ENCODE measurements at places on chromosomes 16 and 17.

- no peak for DNase-seq
Measured at GRCh38 chr16:87784812-87785211, 19.0 kb upstream of the KLHDC4 start.

- DNase-seq: no peak
Measured at GRCh38 chr17:81888105-81888987, 3.0 kb downstream of the ALYREF start.

DNA sequence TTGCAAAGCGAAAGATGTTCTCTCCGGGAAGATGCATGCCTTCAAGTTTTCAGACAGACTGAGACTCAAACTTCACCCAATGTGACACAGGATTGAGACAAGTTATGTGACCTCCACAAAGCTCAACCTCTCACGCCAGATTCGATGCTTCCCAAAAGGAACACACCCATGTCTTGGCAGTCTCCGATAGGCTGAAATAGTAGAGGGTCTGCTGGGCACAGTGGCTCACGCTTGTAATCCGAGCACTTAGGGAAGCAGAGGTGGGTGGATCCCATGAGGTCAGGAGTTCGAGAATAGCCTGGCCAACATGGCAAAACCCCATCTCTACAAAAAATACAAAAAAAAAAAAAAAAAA is 22.1 kb downstream of the ZFHX3 start:
- no peak for DNase-seq

- no peak for DNase-seq
Measured at GRCh38 chr16:59060207-59060606, 326.1 kb upstream of the GOT2 start.

- no peak for DNase-seq
Measured at GRCh38 chr16:54677308-54677950, 253.2 kb upstream of the IRX5 start.

DNA sequence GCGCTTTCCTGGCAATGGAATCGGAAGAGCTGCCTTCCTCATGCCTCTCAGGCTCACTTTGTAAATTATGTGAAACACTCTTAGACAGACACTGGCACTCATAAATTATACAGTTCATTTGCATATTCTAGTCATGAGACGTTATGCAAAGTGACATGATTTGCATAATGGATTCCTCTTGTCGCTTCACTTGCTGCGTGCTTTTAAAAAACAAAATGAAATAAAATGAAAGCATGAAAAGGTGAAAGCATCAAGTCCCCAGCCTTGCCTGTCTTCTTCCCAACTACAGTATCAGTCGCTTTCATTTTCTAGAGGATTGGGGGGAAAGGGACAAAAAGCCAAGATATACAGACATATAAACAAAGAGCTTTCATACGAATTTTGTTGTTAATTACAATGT is 252.8 kb upstream of the PMFBP1 start:
- DNase-seq: peak; percentile 78

GRCh38 chr17:7403043-7403726 is 712 bp downstream of the TMEM256 start:
- DNase-seq: no peak

- DNase-seq: no peak
Measured at GRCh38 chr17:19659366-19660177, 11.0 kb downstream of the ALDH3A2 start.

GRCh38 chr16:77308163-77308561 is 109.0 kb downstream of the SYCE1L start:
- DNase-seq: no peak

DNA sequence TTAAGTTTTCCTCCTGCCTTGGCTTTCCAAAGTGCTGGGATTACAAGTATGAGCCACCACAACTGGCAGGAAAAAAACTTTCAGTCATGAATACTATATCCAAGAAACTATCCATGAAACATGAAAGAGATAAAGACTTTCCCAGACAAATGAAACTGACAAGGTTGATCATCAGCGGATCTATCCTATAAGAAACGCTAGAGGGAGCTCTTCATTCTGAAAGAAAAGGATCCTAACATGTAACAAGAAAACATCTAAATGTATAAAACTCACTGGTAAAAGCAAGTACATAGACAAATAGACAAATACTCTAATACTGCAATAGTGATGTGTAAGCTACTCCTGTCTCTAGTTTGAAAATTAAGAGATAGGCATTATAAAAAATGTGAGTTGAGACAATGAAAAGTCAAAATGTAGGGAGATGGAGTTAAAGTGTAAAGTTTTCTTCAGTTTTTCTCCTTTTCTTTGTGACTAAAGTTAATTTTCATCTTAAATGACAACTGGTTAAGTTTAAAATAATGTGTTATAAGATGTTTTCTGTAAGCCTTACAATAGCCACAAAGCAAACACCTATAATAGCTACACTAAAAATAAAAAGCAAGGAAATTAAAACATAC is 79.6 kb upstream of the TEKT1 start:
- DNase-seq: peak; percentile 29

Data from globus pallidus (tissue), 1 donor.